ENCODE measurements at places on chromosomes 11 and 22.
A peak's percentile ranks its signal among the peaks of the same experiment; 100 is the strongest.

DNA sequence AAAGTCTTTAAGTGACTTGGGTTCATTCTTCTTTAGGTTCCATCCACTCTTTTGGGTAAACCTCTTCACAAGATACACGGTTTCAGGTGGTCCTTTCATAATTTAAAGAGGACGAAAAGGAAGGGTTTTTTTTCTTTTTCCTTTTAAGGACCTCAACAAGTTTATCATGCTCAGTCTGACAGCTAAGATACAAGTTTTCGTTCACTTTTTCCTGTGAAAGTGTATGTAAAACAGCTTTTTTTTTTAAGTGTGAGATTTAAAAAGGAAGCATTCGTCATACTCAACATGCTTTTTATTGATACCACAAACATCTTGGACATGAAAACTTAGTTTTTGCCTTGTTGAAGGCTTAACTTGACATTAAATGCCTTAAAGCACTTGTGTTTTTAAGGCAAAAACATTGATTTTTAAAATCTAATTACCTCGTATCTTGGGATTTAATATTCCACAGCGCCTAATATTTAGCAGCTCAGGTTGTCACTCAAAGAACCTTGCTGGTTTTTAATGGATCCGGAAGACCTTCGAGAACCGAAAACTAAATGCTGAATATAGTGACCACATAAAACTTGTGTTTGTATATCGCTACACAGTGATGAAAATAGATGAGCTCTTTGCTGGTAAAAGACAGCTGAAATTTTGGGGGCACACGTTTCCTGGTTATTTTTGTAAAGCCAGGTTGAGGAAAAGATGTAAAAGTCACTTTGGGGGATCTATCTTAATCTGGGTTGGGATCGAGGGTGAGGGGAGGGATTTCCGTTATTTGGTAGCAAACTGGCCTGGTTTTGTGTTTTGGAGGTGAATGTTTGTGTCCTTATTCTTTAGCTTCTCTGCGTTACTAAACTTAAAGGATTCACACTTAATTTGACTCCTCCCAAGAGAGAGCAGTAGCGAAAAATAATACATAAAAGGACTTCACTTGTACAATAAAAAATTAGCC is 2.3 kb downstream of the PCF11 start:
- no peak for DNase-seq

DNA sequence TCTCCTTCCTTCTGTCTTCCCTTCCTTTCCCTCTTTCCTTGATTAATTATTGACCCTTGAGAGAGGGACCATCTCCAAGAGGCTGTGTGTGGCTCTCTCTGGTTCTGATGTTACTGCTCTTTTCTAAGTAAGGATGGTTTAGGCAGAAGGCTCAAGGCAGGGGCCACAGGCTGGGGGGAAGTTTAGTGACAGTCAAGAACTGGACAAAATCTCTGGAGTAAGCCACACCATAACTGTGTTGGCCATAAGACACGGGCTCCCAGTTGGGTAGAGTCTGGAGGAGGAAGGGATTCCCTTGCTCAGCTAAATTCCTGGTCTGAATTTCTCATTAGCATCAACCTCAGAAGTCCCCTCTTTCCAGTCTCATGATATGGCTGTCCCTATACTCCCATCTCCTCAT is 74.7 kb downstream of the BUD13 start:
- no peak for DNase-seq

DNA sequence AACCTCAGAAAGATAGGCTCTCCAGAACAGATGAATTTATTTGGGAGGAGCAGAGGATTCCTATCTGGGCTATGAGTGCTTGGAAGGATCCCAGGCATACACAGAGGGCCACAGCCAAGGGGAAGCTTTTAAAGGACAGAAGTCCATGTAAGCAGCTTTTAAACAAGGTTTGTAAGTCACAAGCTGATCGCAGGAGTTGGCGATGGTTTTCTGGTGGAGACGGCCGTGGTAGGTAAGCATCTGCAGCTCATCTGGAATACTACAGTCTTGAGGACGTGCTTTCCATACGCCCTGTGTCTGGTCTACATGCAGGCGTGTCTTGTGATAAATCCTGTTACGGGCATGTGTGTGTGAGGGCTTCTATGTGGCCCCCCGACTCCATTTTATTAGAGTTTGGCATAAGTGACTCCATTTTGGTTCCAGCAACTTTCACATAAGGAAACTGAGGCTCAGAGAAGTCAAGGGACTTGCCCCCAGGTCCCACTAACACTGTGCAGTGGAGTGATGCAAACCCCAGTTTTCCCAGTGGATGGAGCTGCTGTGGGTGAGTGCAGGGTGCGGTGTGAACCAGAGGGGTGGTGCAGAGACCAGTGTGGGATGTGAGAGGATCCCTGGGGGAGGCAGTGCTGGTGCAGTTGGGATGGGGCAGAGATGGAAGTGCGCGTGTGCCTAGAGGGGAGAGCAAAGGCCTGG is 11.8 kb upstream of the ACY3 start:
- DNase-seq: no peak

- no peak for DNase-seq
Observed at GRCh38 chr22:24763872-24764485, 10.5 kb downstream of the PIWIL3 start.

DNA sequence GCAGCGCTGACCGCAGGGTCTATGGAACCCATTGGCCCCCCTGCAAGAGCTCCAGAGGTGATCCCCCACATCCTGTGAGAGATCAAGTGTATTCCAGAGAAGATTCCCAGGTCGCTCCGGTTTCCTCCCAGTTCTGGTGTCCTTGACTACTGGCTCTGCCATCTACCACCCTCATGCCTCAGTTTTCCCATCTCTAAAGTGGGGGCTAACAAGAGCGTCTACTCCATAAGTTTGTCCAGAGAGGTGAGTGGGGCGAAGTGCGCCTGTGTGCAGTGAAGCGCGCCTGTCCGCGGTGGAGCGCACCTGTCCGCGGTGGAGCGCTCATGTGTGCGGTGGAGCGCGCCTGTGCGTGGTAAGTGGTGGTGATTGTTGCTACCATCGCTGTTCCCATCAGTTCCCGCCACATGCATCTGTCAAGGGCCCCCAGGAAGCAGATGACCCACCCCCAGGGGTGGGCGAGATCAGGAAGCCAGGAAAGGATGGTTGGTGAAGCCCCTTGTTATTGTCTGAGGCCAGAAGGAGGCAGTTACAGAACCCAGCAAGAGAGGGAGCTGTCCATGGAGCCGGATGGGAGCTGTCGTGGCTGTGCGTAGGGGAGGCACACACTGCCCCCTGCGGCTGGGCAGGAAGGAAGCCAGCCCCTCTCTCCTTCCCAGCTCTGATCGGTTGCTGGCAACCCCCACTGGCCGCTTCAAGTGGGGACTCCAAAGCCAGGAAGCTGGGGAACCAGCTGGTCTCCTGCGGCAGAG is 73.2 kb upstream of the FGF3 start:
- no peak for DNase-seq

- DNase-seq: no peak
Observed at GRCh38 chr22:20530368-20531153, 23.2 kb downstream of the MED15 start.

DNA sequence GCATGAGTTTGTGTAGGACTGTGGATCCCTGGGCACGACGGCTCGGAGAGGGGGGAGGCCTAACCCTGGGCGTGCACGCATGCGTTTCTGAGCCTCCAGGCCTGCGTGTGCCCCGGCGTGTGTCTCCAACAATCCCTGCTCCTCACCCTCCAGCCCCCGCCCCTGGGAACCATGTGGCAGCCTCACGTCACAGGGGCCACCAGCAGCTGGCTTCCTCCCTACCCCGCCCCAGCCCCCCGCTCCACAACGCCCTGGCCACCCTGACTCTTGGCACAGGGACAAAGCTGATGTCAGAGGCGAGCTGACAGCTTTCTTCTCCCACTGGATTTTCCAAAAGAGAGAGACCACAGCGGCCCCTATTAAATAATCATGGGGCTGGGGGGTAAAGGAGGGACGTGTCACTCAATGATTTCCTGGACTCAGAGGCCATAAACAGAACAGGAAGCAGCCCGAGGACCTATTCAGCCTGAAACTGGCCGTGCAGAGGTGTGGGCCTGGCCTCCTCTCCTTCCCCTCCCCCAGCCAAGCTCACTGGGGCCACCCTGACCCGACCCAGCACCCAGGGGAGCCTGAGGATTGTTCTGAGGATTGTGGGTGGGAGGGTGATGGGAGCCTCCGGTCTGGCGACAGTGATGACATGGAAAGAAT is 6.8 kb upstream of the LIF start:
- no peak for DNase-seq

DNA sequence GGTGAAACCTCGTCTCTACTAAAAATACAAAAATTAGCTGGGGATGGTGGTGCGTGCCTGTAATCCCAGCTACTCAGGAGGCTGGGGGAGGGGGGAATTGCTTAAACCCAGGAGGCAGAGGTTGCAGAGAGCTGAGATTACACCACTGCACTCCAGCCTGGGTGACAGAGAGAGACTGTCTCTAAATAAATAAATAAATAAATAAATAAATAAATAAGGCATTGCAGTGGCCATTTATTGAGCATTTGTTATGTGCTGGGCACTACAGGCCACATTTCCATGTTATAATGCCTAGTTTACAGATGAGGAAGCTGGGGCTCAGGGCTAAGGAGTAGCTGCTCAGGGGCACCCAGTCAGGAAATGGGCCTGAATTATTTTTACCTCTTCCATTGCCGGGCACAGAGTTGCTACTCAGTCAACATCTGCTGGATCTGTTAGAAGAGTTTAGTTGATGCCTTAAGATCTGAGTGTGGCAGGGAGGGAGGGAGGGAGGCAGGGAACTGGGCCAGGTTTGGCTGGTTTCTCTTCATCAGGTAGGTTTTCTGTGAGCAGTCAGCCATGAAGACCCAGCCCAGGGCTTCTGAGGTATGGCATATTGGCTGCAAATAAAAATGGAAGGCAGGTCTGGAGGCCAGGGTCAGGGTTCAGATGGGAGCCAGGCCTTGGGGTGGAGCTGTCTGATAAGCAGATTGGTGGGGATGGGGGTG is 5.6 kb downstream of the PVALB start:
- DNase-seq: no peak

- DNase-seq: no peak
Observed at GRCh38 chr11:10410106-10410843, 44.8 kb upstream of the AMPD3 start.

DNA sequence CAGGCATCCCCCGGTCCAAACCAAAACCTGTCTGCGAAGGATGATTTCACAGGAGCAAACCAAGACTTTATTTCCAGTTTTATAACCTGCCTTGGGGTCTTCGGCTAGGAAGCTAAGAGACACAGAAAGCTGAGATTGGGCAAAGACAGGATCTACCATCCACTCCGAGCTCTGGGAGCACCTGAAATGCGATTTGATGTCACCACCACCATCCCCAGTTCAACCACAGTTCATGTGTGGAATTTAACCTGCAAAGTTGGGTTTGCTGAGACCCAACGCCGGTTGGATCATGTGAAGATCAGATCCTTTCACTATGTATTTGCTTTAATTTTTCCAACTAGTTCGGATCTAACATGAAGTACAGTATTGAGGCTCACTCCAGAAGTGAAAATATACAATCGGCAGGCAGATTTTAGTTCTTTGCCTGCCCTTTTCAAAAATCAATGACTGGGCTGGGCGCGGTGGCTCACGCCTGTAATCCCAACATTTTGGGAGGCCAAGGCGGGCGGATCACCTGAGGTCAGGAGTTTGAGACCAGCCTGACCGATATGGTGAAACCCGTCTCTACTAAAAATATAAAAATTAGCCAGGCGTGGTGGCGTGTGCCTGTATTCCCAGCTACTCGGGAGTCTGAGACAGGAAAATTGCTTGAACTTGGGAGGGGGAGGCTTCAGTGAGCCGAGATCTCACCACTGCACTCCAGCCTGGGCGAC is 1.4 kb upstream of the C11orf24 start:
- no peak for DNase-seq

- no peak for DNase-seq
Observed at GRCh38 chr11:10395166-10395897, 59.7 kb upstream of the AMPD3 start.

GRCh38 chr22:33105501-33105911 is 47.3 kb upstream of the SYN3 start:
- no peak for DNase-seq

DNA sequence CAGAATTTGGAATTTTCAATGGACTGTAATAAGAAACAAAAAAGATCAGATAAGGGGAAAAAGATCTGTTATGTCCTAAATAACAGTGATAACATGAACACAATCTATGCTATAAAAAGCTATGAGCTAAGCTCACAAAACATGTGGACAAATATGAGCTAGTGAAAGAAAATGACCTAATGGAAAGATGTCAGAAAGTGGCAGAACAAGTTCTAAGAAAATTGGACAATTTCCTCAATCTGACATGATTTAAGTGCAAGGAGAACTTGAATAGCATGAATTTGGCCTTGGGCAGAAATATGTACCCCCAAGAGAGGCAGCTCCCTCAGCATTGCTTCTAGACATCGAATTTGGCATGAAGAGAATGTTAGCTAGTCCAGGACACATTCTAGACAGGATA is 212.0 kb upstream of the PGR start:
- DNase-seq: no peak

GRCh38 chr22:38941488-38941987 is 15.9 kb upstream of the APOBEC3A start:
- peak; percentile 50 for DNase-seq

DNA sequence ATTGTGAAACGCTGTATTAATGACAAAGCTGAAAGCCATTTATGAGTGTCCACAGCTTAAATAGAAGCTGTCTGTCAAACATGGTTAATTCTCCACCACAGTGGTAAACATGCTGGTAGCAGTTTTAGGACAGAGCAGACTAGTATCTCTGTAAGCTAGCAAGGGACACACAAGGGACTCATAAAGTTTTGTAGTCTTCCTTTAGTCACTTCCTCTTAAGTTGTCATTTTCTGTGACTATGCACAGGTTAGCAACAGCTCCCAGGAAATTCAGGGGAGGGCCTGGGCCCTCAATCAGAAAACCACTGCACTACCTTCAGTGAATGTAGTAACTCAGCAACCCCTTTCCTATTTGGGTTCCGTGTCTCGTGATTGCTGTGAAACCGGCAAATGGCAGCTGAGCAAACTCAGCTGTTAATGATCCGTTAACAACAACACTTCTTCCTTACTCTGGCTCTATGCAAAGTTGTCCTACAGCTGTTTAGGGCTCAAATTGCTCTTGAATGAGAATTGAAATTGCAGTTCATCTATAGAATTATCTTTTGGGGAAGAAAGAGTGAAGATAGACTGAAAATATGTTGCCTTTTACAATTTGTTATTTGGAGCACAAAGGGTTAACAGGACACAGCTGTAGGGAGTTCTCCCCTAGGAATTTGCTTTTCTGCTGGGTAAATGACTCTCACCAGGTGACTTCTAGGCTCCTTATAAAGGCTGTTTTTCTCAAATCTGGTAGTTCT is at the start of gene MMP26:
MMP26 (plus strand) TSS at position 731 of the 736 bp plus-strand sequence.
- no peak for DNase-seq

- DNase-seq: no peak
Observed at GRCh38 chr11:65745049-65745448, 24.5 kb upstream of the RNASEH2C start.

GRCh38 chr22:21567456-21568346 is at the start of gene UBE2L3:
TSS of gene UBE2L3 (plus strand) at chr22:21567714. CDS start at chr22:21567745, 31 bp downstream.
- peak; percentile 75 for DNase-seq
